Stimulated activated CD4-positive, alpha-beta T cell treated with anti-CD3 and anti-CD28 coated beads, Interleukin-1b, Interleukin-23, amount 100 ng/mL, for 4 hours (primary cell): ENCODE measurements at places on chromosomes 4 and X.

DNA sequence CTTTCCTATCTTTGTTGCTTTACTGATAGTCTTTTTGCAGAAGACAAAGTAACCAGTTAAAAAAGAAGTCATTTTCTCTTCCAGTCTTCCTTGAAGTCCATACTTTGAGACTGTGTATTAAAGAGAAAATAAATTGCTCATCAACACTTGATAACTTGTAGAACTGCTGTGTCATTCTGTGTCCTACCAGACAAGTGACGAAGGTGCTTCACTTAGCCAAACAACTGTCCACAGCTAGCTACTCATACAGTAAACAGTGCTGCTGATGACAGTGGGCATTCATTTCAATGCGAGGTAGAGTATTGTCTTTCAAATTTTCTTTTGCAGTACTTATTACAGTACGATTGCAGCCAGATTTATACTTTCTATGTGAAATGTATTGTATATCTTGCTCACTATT is 11.5 kb downstream of the COL25A1 start:
- no peak for DNase-seq

DNA sequence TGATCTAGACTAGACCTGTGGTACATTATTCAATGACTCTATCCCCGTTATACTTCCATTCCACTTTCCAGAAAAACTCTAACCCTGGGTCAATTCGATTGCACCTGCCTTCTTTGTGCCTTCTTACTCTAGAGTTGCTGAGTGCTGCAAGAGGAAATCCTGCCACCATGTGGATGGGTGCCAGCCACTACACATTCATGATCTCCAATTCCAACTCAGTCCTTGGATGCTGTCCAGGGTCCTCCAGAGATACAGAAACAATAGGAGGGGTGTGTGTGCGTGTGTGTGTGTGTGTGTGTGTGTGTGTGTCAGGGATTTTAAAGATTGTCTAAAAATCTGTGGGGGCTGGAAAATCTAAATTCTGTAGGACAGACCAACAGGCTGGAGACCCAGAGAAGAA is 42.9 kb upstream of the INTS6L start:
- DNase-seq: no peak

GRCh38 chrX:48471504-48471903 is 1.4 kb upstream of the SLC38A5 start:
- no peak for DNase-seq

- DNase-seq: no peak
Measured at GRCh38 chr4:1910643-1911042, 39.5 kb downstream of the NSD2 start.

DNA sequence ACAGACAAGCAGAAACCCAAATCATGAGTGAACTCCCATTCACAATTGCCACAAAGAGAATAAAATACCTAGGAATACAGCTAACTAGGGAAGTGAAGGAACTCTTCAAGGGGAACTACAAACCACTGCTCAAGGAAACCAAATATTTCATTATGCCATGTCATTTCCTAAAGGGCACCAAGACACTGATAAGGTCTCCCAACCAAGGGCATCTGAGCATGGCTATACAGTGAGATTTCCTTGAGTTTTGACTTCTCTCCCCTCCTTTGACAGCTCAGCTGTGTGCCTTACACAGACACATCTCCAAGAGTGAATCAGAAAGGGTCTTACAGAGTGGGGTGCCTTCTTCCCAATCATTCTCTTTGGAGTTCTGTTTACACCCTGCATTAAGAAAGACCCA is 40.4 kb downstream of the PCDH7 start:
- DNase-seq: no peak

DNA sequence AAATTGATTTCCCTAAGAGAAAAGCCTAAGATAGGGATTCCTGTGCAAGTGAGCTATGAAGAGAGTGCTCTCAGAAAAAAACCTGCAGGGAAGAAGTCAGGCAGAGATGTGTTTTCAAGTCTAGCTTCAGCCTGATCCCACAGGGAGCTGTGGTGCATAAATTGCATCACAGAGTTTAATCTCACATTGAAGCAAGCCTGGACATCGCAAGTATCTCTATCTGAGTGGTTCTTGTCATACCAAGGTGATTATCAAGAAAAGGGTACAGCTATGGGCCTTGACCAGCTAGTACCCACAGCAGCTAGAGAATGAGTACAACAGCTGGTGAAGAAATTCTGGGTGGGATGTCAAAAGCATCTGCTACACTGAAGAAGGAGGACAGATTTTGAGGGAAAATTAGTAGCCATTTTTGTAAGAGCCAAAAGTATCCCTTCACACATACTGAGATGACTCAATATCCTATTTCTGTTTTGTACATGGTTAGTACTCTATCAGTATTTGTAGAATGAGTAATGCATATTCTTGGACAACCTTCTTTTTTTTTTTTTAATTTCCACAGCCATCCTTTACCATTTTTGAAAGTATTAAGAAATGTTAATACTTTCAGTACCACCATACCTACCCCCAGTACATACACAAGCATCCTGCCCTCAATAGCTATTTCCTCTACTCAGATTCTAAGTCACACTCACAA is 708.9 kb downstream of the IL1RAPL1 start:
- DNase-seq: no peak
